ENCODE measurements at places on chromosomes 1 and 21.

- DNase-seq: no peak
Measured at GRCh38 chr1:243548516-243548915, 292.7 kb downstream of the SDCCAG8 start.

GRCh38 chr1:247146671-247147070, 25.1 kb downstream of the ZNF124 start:
- no peak for DNase-seq

DNA sequence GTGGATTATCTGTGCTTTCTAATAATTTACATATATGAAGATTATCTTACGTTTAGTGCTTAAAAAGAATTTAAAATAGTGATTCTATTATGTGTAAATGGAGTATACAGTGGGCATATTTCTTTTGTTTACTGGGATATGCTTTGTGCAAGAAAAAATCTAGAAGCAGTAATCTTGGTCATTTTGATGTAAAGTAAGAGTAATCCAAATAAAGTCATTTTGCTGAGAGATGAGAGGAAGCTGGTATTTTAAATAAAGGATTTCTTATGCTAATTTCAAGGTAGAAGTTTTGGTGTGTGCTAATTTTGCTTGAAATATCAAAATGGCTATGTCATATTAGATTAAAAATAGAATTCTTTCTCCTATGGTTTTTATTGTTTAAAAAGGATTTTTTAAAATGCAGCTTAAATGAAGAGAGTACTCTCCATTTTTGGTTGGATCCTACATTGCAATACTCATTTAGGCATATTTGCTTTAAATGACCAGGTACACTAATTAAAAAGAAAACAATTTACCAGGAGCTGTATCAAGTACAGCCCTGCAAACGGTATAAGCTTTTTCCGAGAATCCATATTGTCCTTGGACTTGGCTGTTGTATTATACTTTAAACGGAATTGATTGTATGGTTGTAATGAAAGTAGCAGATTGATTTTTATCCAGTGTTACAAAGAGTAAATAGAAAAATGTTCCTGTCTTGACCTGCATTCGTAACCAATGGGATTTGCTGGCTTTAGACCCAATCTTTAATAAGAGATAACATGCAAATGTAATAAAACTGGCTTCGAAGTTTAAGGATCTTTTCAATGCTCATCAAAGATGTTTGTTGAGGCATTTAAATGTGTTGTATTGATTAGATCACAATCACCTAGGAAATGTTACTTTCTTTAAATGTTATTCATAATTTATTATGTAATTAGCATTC, 574.7 kb downstream of the USP25 start:
- no peak for DNase-seq

- no peak for DNase-seq
Measured at GRCh38 chr21:39065917-39066316, 117.3 kb downstream of the PSMG1 start.

GRCh38 chr1:211198111-211198510, 61.1 kb upstream of the RCOR3 start:
- DNase-seq: no peak

DNA sequence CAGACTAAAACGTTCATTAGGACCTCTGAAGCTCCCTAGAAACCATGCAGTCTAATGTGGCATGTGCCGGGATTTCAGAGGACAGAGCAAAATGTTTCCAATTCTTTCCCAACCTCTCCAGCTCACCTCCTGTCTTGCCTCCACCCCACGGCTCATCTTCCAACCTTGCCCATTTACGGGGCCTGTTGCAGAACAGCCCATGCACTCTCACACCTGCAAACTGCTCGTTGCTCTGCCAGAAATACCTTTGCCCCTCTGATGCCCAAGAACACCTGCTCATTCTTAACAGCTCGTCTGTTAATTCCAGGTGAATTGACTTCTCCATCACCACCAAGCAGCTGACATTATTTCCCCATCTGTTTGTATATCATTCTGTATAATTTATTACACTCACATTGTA, 53.9 kb upstream of the LBR start:
- no peak for DNase-seq
